ENCODE measurements at places on chromosomes 2 and 18.

GRCh38 chr2:210863283-210863682 is 306.9 kb downstream of the CPS1 start:
- DNase-seq = no peak

- no peak for DNase-seq
Measured at GRCh38 chr2:7773362-7774360, 856.4 kb downstream of the RNF144A start.

- no peak for DNase-seq
Measured at GRCh38 chr2:241501551-241501950, 6.8 kb downstream of the STK25 start.

GRCh38 chr2:149185942-149186490 is 144.4 kb upstream of the LYPD6 start:
- DNase-seq = no peak

GRCh38 chr18:58520969-58521368 is 107.9 kb downstream of the ALPK2 start:
- no peak for DNase-seq

DNA sequence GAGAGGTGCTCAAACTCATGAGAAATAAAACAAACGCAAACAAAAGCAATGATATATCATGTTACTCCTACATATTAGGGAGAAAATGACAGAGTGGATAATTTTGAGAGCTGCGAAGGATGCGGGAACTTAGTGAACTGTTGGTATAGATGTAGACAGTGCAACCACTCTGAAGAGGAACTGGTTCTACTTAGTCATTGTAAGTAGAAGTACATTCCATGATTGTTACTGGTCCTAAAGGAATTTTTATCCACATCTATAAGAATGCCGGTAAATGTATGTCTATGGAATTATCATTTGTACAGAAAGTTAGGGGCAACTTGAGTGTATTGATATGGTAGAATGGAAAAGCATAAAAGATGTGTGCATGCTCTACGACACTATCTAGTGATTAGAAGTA is 1238.4 kb downstream of the LRP1B start:
- no peak for DNase-seq

DNA sequence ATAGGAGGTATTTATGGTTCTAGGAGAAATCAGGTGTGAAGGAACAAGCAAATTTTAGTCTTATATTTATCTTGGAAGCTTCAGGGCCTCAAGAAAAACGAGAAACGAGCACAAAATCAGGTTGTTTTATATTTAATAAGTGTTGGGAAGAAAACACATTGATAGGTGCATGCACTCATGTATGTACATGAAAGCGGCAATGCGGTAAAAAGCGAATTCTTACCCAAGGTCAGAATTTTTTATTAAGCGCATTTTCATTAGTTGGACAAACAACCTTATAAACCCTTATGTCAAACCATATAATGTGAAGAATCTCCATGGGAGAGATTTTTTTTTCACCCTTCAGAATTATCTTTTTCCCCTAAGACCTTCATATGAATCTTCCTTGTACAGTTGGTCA is 25.4 kb downstream of the SLC66A3 start:
- DNase-seq = no peak

GRCh38 chr2:76870581-76870980 is 651.6 kb downstream of the LRRTM4 start:
- no peak for DNase-seq

DNA sequence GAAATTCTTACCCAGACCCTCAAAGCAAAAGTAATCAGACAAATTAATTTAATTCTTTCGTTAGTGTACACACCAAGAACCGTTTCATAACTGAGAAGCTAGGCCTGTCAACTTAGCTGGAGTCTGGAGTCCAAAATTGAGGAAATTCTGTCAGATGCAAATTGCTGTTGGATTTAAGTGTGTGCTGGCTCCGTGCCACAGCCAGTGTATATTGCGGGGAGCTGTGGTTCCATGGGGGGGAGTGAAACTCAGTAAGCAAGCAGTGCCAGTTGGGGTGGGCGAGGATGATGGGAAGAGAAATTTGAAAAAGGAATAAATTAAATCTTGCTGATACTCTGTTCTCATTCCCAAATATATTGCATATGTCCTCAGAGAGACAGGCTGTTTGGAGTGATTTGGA is 4.0 kb downstream of the ARPC2 start:
- no peak for DNase-seq

DNA sequence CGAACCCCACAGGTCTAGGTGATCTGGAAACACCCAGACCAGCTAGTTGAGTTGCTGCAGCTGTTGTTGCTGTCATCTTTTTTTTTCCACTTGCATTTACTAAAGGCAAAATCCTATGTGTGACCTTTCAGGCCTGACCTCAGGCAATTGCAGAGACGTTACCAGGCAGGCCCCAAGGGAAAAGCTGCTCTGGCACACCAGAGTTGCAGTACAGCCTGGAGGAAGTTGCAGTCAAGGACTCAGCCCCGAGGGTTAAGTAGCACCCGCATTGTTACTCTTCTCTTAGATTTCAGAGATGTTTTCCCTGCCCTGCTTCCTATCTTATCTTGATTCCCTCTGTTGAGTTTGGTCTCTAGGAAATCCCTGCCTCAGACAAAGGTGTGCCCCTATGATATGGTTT is 45.2 kb upstream of the SMAD2 start:
- no peak for DNase-seq

DNA sequence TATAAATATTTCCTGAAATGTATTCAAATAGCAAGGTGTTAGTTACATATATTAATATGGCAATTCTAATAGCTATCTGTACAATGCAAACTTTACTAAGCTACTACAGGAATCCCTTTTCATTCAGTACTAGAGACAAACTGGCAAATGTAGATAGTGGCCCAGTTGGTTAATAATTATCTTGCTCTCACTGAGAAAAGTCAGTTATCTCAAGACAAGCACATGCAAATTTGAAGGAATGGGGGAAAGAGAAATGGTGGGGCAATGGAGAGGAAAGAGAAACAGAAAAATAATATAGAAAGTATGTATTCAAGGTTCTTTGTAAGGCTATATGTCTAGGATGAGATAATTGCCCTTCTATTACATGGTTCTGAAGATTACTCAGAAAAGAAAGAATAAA is 280.0 kb downstream of the FIGN start:
- DNase-seq = no peak

GRCh38 chr2:184004948-184005672 is 593.2 kb upstream of the ZNF804A start:
- DNase-seq = no peak

GRCh38 chr2:80054346-80054675 is 250.2 kb downstream of the LRRTM1 start:
- no peak for DNase-seq

DNA sequence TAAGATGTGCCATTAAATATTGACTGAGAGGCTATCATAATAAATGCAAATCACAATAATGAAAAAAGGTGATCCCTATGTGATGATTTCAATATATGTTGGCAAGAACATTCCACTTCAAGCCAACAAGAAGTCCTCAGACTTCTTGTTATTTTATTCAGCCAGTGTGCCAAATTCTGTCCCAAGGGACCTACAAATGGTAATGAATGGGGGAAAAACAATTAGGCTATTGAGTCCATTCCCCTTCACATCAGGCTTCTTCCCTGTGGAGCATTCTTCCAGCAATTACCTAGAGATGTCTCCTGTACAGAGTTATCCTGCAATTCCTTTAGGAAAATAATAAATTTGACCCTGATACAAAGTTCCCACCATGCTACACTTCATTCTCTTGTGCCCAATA is 144.4 kb downstream of the PIEZO2 start:
- no peak for DNase-seq

- DNase-seq = no peak
Measured at GRCh38 chr18:79644666-79645057, 34.9 kb upstream of the CTDP1 start.

DNA sequence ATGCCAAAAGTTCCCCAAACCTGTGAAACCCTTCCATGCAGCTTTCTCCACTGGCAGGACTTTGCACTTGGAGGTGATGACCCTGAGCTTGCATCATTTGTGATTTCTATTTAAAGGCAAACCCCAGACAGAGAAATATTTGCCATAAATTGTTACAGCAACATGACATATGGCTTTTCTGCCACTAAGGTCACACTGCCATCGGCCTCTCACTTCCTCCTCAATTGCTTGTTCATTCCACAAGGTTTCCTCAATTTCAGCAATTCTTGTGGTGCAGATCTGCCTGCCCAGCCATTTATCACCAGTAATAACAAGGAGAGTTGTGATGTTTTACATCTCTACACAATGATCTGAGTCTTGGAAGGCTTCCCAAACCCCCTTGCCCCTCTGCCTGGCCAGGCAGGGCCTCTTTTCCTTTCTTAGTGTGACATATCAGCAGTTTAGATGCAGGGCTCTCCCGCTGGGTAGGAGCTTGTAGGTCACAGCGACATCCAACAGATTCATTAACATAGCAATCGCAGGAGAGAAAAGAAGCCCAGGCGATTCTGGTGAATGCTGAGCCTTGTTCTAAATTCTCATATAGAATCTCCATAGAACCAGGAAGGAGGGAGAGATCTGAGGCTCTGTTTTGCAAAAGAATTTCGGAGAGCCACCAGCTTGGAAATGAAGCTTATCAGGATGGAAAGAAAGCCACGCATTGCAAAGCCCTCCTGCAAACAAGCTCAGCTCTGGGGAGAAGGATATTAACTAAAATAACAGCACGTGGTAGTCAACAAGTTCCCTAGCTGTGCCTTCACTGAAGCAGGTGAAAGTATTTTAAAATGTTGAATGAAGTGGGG is 46.7 kb upstream of the ITGA6 start:
- DNase-seq = no peak

- DNase-seq = no peak
Measured at GRCh38 chr2:195779491-195779890, 122.5 kb downstream of the SLC39A10 start.

GRCh38 chr2:175662335-175662734 is 339.7 kb downstream of the LNPK start:
- no peak for DNase-seq

DNA sequence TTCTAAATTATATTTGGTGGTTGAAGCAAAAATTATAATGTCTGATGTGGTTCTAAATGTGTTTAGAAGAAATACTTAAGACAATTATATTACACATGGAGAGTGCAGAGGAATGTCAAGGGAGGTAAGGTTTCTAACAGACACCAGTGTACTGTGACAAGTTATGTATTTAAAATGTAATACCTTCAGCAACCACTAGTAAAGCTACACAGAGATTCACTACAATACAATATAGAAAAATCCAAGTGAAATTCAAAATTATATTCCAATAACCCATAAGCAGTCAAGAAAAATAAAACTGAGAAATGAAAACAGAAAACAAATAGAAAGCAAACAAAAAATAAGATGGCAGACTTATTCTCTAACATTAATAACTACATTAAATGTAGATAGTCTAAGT is 249.5 kb upstream of the KLHL14 start:
- no peak for DNase-seq

- no peak for DNase-seq
Measured at GRCh38 chr18:12408247-12408869, 629 bp downstream of the PRELID3A start.

DNA sequence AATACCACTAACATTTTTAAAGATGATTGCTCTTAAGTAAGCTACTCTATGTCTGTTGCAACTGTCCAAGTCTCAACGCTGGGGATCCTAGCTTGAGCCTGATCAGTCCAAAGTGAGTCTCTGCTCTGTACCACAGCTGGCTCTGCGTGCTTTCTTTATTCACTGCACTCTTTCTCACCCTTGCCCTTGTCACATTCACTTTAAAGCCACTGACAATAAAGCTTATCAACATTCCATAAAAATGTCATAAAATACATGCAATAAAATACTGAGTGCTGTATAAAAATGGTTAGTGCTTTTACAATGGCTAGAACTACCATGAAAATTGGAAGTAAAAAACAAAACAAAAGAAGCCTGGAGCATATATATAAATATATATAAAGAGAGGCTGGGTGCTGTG is 45.5 kb upstream of the LRRTM4 start:
- no peak for DNase-seq

- DNase-seq = no peak
Measured at GRCh38 chr2:231321021-231321420, 74.5 kb upstream of the B3GNT7 start.

- no peak for DNase-seq
Measured at GRCh38 chr2:191885650-191886049, 38.8 kb upstream of the CAVIN2 start.

- no peak for DNase-seq
Measured at GRCh38 chr18:10081492-10081891, 167.7 kb downstream of the VAPA start.

DNA sequence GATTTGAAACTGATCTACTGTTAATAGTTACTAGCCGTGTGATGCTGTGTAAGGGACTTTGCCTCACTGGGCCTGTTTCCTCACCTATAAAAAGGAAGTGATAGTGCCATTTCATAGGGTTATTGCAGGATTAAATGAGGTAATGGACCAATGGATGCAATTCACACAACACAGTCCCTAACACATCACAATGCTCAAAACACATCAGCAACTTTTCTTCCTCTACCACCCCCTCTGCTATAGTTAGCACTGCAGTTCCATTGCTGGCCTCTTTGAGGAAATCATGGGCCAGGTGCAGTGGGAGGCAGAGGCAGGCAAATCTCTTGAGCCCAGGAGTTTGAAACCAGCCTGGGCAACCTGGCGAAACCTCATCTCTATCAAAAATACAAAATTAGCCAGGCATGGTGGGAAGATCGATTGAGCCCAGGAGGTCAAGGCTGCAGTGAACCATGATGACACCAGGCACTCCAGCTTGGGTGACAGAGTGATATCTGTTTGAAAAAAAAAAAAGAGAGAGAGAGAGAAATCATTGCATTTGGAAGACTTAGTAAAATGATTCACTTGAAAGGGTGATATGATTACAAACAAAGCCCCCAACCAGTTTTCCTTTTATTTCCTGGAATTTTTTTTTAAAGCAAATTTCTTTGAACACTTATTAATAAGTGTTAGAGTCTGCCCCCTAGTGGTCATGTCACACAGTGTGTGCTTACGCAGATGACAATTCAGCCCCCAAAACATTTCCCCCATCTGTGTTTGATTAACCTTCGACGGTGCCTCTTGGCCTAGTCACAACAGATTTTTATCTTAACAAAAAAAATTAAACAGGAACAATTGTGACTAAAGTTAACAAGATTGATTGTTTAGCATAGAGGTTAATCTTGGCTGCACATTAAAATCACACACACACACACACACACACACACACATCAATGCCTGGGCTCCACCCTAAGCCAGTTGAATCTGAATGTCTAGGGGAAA is 88.6 kb upstream of the BCL11A start:
- peak; percentile 11 for DNase-seq

GRCh38 chr2:160335441-160335840 is 135.4 kb upstream of the ITGB6 start:
- no peak for DNase-seq

- DNase-seq = no peak
Measured at GRCh38 chr2:130911482-130911881, 74.8 kb downstream of the ARHGEF4 start.

DNA sequence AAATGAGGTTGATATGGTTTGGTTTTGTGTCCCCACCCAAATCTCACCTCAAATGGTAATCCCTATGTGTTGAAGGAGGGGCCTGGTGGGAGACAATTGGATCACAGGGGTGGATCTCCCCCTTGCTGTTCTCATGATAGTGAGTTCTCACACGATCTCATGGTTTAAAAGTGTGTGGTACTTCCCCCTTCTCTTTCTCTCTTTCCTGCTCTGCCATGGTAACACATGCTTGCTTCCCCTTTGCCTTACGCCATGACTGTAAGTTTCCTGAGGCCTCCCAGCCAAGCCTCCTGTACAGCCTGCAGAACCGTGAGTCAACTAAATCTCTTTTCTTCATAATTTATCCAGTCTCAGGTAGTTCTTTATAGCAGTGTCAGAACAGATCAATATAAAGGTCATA is 24.7 kb upstream of the FAM124B start:
- no peak for DNase-seq

Measured in GM04504 (cell line).